ENCODE measurements at places on chromosomes 3 and 15. TPM values are rescaled to one million over a fixed set of nuclear protein-coding genes. Genes with fewer than 3 reads are reported as not detected.

GOLIM4 gene
- total RNA-seq, result 5.6 TPM

DNA sequence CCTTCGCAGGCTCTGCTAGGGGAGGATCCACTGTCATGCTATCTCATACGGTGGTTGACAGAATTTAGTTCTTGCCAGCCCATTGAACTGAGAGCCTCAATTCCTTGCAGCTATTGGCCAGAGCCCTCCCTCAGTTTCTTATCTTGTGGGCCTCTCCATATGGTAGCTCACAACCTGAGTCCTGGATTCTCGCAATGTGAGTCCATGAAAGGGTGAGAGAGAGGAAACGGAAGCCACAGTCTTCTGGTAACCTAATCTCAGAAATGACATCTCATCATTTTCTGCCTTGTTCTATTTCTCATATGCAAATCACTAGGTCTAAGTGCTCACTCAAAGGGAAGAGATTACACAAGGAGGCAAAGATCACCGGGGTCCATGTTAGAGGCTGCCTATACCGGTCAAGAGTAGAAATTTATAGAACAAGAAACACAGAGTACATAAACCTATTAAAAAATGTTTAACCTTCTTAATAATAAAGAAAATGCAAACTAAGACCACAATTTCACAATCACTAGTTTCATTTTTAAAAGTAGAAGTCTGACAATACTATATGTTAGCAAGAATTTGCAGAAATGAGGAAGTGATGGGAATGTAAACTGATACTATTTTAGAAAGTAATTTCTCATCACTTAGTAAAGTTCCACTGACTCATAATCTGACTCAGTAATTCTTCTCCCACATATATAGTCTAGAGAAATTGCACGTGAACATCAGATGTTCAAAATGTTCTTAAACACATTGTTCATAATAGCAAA, 378.4 kb upstream of the AGTR1 start:
- no peaks in the 10 kb centered on the region for H3K27me3 ChIP-seq
- DNase-seq, result no peak
- no peak overlapping the region for H3K4me3 ChIP-seq
- H3K36me3 ChIP-seq, result no peaks in the 10 kb centered on the region
- H3K27ac ChIP-seq, result no peak overlapping the region
- no peaks in the 10 kb centered on the region for H3K4me1 ChIP-seq

- H3K4me3 ChIP-seq, result no peak overlapping the region
- H3K36me3 ChIP-seq, result no peaks in the 10 kb centered on the region
- H3K27me3 ChIP-seq, result peaks cover 22% of the 10 kb centered on the region
- H3K4me1 ChIP-seq, result peaks cover 7% of the 10 kb centered on the region
- DNase-seq, result no peak
Measured at GRCh38 chr3:193744822-193745684, 152.0 kb downstream of the OPA1 start.

- H3K4me3 ChIP-seq, result no peak overlapping the region
- no peaks in the 10 kb centered on the region for H3K36me3 ChIP-seq
- H3K4me1 ChIP-seq, result no peaks in the 10 kb centered on the region
- H3K27ac ChIP-seq, result no peak overlapping the region
Measured at GRCh38 chr15:48278666-48279065, 52.6 kb upstream of the DUT start.

ANKRD34C gene
- total RNA-seq, result not detected

SYNM gene
- 0.18 TPM for total RNA-seq

ITIH3 gene
- not detected for total RNA-seq

GRCh38 chr3:186705882-186706780, 11.0 kb upstream of the KNG1 start:
- H3K4me1 ChIP-seq, result peaks cover 12% of the 10 kb centered on the region
- H3K4me3 ChIP-seq, result no peak overlapping the region
- no peak overlapping the region for H3K27ac ChIP-seq
- no peaks in the 10 kb centered on the region for H3K36me3 ChIP-seq

GRCh38 chr3:39801216-39801615, 8.2 kb upstream of the MYRIP start:
- no peaks in the 10 kb centered on the region for H3K36me3 ChIP-seq
- H3K27ac ChIP-seq, result no peak overlapping the region
- H3K4me1 ChIP-seq, result no peaks in the 10 kb centered on the region
- H3K4me3 ChIP-seq, result no peak overlapping the region

GRCh38 chr3:5013021-5013906, 34.0 kb downstream of the BHLHE40 start:
- peaks cover 6% of the 10 kb centered on the region for H3K36me3 ChIP-seq

DNA sequence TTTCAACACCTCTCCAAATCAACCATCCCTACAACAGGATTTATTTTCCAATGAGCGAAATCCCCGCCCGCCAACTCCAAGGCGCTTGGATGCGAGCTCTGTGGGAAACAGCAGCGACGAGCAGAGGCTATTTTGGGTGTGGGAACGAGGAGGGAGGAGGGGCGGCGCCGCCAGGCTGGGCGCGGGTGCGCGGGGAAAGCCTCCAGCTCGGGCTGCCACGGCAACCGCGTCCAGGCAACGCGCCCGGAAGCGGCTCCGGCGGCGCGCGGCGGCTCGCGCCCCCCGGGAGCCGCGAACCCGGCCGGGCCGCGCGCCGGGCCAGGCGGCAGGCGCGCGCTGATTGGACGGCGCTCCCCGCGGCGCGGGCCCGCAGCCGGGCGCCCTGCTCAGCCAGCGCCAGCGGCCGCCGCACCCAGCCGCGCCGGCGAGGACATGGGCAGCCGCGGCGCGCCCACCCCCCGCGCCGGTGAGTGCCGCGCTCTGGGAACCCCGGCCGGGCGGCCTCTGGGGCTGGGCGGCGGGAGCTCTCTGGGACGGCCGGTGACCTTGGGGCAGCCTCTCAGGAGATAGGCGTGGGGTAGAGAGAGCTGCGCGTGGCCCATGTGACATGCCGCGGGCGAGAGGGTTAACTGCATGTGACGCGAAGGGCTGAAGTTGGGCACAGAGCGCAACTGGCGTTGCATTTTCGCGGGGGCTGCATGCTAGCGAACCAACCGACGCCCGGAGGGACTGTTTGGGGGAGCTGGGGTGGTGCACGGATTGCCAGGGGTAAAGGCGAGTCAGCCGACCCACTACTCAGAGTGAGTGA, at the start of gene FAM81A:
TSS of gene FAM81A (plus strand) at position 370 of the 808 bp plus-strand sequence. CDS start 20,441 bp downstream, outside the sequence.
- H3K36me3 ChIP-seq, result peaks cover 3% of the 10 kb centered on the region
- H3K27ac ChIP-seq, result no peak within 1 kb of the TSS
- peak within 1 kb of the TSS; percentile 80 for H3K4me3 ChIP-seq
- H3K27me3 ChIP-seq, result peaks cover 69% of the 10 kb centered on the region
- DNase-seq, result peak; percentile 65

- no peak overlapping the region for H3K4me3 ChIP-seq
- no peak overlapping the region for H3K27ac ChIP-seq
- H3K4me1 ChIP-seq, result no peaks in the 10 kb centered on the region
- no peaks in the 10 kb centered on the region for H3K36me3 ChIP-seq
- DNase-seq, result no peak
Measured at GRCh38 chr3:117495620-117496019, 786.0 kb downstream of the TUSC7 start.

DNA sequence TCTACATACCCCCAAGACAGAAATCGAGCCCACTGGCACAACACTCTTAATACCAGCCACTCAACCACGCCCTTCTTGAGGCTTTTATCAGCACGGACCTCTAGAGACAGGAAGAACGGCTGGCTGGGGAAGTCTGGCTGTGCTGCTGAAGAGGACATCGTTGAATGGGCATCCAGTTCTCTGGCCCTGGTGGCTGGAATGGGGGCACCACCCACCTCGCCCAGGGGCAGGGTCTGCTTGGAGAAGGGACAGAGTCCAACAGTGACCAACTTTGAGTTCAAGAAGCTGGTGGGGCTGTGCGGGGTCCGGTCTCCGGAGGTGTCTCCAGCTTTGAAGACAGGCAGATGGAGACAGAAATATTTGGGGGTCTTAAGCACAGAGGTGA, 77.5 kb downstream of the ATP10A start:
- peaks cover 11% of the 10 kb centered on the region for H3K36me3 ChIP-seq
- H3K4me1 ChIP-seq, result peaks cover 37% of the 10 kb centered on the region
- DNase-seq, result no peak
- H3K4me3 ChIP-seq, result no peak overlapping the region
- H3K27me3 ChIP-seq, result no peaks in the 10 kb centered on the region

TATDN2 gene
- total RNA-seq, result 57.0 TPM

- DNase-seq, result no peak
- H3K27ac ChIP-seq, result no peak overlapping the region
- H3K4me1 ChIP-seq, result no peaks in the 10 kb centered on the region
- H3K36me3 ChIP-seq, result no peaks in the 10 kb centered on the region
Measured at GRCh38 chr3:133956353-133956752, 60.7 kb upstream of the RAB6B start.

DNA sequence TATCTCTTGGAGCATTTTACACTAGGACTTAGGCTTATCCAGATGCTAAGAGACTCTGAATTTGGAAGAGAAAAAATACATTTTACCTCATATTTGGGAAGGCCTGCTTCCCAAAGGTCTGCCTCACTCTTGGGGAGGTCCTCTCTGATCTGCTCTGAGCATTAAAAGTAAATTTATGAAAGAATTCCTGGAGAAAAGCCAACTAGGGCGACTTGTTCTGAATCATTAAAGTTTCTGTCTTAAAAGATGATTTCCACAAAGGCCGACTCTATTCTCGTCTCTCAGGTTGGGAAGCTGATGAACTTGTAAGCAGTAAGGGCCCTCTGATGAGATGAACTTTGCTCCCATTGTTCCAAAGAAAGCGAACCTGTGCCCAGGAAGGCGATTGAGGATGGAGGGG, 48.7 kb upstream of the HES1 start:
- no peaks in the 10 kb centered on the region for H3K36me3 ChIP-seq
- H3K27me3 ChIP-seq, result peaks cover 22% of the 10 kb centered on the region
- no peak overlapping the region for H3K4me3 ChIP-seq
- peaks cover 11% of the 10 kb centered on the region for H3K4me1 ChIP-seq
- no peak overlapping the region for H3K27ac ChIP-seq

DNA sequence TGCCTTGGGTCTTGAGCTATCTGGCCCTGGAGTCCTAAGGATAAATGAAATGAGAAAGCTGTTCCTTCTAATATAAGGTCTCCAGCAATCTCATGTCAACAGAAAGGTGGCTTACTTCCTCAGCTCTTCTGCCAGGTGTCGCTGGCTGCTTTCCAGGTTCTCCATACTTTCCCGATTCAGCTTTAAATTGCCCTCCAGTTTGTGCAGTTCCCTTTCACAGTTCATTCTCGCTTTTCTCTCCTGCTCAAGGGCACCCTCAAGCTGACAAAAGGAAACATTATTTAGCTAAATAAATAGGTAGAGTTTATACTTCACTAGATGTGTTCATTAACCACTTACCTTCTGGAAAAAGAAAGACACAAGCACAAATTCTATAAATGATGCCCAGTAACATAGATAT, 73.0 kb downstream of the MYH15 start:
- H3K27ac ChIP-seq, result no peak overlapping the region
- no peak overlapping the region for H3K4me3 ChIP-seq
- peaks cover 7% of the 10 kb centered on the region for H3K36me3 ChIP-seq
- DNase-seq, result no peak
- no peaks in the 10 kb centered on the region for H3K4me1 ChIP-seq

HRG gene
- not detected for total RNA-seq

GPR62 gene
- total RNA-seq, result not detected

DNA sequence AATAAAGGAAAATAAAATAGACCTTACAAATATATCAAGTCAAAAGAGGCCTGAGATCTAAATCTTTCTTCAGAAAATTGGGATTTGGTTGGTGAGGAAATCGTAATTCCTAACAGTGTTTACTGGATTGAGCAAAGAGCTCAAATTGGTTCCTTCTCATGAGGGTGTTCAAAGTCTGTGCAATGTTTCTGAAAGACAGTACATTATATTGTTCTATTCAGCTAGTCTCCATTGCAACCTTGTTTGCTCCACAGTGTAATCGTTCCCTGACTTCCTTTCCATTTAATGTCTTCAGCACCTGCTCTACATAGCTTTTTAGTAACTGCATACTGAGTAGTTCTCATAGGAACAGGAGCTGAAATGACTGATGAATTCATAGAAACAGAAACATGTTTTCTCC, 326.8 kb downstream of the SUCLG2 start:
- H3K4me3 ChIP-seq, result no peak overlapping the region
- H3K36me3 ChIP-seq, result no peaks in the 10 kb centered on the region
- H3K27ac ChIP-seq, result no peak overlapping the region
- no peak for DNase-seq
- peaks cover 14% of the 10 kb centered on the region for H3K4me1 ChIP-seq

DNA sequence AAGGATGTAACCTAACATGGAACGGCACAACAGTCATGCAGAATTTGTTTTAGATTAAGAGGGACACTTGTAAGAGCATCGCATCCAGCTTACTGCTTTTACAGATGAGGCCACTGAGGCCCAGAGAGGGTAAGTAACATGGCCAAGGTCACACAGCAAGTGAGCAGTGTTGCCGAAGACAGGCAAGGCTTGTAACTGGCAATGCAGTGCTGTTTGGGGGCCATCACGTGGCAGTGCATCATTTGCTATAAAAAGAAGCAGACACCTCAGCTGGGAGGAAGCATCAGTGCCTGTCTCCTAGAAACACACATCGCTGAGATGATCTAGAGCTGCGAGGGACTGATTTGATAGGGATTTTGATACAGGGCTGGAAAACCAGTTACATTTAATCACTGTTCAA, 108.2 kb upstream of the PROK2 start:
- peaks cover 17% of the 10 kb centered on the region for H3K27me3 ChIP-seq
- no peak for DNase-seq

- no peak overlapping the region for H3K27ac ChIP-seq
- H3K27me3 ChIP-seq, result no peaks in the 10 kb centered on the region
- no peaks in the 10 kb centered on the region for H3K36me3 ChIP-seq
- no peak overlapping the region for H3K4me3 ChIP-seq
- H3K4me1 ChIP-seq, result no peaks in the 10 kb centered on the region
- no peak for DNase-seq
Measured at GRCh38 chr3:155462672-155463071, 169.2 kb upstream of the STRIT1 start.

DNA sequence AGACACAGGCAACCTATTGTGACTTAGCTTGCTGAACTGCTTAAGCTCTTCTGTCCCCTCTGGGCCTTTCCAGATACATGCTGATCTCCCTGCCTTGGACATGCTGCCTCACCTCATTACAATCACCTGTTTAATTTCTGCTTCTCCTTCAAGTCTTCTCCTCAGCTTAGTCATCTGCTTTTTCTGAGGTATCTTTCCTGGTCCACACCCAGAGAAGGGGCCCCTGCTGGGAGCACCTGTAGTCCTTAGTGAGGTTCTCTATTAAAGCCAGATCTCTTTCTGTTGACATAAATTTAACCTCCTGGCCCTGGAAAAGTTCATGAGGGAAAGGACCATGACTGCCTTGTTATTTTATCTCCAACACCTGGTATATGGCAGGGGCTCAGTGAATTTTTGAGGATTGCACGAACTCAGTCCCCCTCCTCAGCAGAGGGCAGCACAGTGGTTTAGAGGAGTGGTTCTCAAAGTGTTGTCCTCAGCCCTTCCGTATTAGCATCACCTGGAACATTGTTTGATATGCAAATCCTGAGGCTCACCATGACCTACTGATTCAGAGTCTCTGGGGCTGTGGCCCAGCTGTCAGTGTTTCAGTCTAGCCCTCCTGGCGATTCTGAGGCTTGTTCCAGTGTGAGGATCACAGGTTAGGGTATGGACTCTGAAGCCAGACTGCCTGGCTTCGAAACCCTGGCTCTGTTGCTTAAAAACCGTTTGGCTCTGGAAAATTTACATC, 12.7 kb downstream of the COL6A6 start:
- peaks cover 7% of the 10 kb centered on the region for H3K27me3 ChIP-seq
- no peak overlapping the region for H3K4me3 ChIP-seq
- H3K4me1 ChIP-seq, result peaks cover 9% of the 10 kb centered on the region

GRCh38 chr15:73108676-73109075, 56.4 kb downstream of the NEO1 start:
- H3K4me3 ChIP-seq, result no peak overlapping the region
- no peak for DNase-seq
- H3K27ac ChIP-seq, result no peak overlapping the region
- H3K27me3 ChIP-seq, result peaks cover 21% of the 10 kb centered on the region
- no peaks in the 10 kb centered on the region for H3K36me3 ChIP-seq

FEZF2 gene
- total RNA-seq, result not detected

All from activated CD8-positive, alpha-beta T cell treated with anti-CD3 and anti-CD28 coated beads, Interleukin-2, amount 10 ng/mL, durations not matched to agents 7 days and 5 days (primary cell).